Stimulated activated CD8-positive, alpha-beta memory T cell treated with anti-CD3 and anti-CD28 coated beads, Interleukin-4, amount 100 ng/mL, for 1 hour (primary cell): ENCODE measurements at places on chromosomes 2 and 18.

DNA sequence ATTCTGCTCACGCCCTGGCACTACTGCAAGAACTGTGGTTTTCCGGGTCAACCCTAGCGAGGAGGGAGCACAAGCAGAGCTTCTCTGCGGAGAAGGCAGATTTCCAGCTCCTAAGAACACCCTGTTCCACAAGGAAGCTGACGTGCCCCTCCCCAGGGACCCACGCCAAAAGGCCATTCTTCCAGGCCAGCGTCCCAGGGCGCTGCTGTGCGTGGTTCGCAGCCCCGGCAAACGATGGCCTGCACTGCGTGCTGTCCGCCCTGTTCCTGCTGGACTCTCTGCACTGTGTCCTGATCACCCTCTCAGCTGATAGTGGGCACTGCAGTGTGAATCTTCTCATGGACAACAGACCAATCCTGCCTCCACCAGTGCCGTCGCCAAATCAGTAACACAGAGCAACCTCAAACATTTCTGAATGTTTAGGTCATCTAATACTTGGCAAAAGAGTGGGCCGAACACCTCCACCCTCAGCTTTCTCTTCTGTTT lies 49.1 kb downstream of the ADI1 start:
- no peak for DNase-seq

- no peak for DNase-seq
These were observed 10.6 kb downstream of the COL5A2 start for GRCh38 chr2:189168856-189169499.

DNA sequence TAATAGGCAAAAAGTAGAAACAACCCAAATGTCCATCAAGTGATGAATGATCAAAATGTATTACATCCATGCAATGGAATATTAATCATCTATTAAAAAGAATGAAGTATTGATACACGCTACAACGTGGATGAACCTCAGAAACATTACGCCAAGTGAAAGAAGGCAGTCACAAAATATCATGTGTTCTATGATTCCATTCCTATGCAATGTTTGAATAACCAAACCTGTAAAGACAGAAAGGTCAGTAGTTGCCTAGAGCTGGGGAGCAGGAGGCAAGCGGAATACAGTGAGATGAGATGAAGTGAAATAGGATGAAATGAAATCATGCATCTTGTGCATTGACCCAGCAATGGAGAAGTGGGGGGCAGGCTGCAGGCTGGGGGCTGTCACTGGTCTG lies 17.9 kb upstream of the COL6A3 start:
- DNase-seq: no peak

GRCh38 chr2:191618786-191619185 lies 59.1 kb upstream of the NABP1 start:
- DNase-seq: no peak

GRCh38 chr18:66873899-66874298 lies 270.0 kb upstream of the CDH19 start:
- DNase-seq: no peak

- DNase-seq: no peak
These were observed 50.5 kb upstream of the TUBA3D start for GRCh38 chr2:131425231-131425941.

DNA sequence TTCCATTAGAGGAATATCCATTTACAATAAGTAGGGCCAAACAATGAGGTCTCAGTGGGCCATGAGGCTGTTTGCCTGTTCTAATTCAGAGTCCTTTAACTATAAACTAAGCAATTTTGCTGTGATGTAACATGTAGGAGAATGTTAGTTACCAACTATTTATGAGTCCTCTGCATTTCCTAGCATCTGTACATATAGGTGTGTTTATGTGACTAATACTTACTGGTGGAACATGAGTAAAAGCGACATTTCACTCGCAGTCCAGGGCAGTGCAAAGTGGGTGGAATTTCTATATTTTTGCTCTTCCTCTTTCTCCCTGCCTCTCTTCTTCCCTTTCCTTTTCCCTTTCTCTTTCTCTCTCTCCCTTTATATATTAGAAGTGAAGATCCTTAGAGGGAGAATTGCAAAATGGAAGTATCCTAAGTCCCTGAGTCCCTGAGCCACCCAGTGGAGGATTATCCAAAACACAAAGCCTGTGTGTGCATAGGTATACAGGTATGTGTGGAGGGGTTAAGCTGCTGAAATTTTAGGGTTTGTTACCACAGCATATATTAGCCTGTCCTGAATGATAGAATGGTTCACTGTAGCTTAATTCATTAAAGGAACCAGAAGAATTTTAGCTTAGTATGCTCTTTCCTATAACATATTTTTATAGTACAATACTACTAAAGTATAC lies 487.0 kb upstream of the FANCL start:
- DNase-seq: no peak

DNA sequence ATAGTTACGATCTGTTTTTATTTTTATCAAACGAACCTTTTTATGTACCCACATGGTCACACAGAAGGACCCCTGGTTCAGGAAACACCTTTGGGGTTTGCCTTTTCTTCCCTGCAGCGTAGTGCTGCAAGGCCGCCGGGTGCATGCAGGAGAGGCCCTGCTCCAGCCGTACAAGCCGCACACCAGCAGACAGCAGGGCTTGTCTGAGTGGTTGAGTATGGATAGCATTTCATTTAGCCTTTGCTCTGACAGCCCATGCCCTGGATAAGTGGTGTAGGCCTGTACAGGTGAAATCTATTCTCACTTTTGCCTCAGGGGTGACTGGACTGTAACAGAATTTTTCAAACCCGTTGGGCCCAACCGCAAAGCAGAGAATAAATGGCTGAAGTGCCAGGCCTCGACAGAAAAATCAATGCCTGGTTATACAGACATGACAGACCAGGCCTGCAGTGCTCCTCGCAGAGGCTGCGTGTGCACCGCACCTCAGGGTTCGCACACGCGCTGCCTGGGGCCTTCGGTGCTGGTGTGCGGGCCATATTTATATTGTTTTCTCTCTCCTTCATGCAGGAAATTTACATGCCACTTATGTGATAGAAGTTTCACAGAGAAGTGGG lies 279.1 kb downstream of the ZNF407 start:
- DNase-seq: no peak

- DNase-seq: no peak
These were observed 47.3 kb downstream of the RFTN2 start for GRCh38 chr2:197628043-197628500.

DNA sequence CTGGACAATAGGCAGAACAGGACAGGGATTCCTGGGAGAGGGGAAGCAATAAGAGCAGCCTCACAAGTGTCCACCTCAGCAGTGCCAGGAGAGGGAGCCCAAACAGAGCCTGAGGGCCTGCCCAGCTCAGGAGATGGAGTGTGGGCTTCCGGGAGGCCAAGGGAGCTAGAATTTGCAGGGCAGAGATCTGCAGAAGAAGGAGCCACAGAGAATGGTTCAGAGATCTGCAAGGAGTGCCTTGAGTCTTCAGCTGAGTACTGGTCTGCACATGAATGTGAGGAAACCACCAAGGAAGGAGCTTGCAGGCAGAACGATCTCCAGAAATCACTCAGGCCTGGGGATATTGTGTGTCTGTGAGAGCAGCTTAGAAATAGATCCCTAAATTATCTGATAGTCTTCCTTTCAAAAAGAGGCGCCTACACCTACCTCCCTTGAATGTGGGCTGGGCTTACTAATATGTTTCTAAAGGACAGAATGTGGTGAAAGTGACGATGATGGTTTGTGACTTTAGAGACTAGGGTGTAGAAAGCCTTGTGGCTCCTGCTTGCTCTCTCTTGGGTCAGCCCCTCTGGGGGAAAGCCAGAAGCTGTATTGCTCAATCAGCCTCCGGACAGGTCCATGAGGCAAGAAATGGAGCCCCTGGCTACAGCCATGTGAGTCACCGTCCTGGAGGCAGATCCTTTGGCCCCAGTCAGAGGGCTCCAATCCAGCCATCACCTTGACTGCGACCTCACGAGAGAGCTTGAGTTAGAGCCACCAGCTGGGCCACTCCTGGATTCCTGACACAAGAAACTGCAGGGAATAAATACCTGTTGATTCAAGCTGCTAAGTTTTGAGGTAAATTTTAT lies 7.6 kb upstream of the LPIN1 start:
- DNase-seq: no peak

DNA sequence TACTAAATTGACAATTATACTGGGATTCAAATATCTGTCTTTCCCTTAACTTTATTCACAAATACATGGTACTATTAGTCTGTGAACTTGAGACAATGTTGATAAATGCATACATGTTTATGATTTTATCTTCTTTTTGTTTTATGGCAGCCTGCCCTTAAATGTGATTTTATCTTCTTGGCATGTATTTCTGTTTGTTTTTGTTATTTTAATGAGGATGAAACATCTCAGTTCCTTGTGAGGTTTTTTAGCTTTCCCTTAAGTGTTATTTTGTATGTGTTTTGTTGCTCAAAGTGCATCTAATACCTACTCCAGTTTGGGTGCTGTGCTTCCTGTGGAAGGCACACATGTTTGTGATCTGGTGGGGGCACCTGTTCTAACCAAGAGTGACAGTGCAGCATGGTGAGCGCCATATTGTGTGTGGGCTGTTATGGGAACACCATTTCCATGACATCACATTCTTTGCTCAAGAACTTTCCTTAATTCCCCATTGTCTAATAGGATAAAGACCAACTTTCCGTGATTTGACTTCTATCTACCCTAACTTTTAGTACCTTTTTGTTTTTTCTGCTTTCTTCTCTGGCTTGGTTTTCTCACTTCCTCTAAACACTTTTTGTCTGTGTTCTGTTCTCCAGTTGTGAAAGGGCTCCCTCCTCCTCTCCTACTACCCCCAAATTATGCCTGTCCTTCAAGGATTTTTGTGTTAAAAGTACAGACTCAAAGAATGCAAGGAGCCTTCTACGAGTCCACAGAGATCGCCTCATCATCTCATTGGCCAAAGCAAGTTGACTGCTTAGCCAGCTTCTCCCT lies 162.1 kb upstream of the TTC39C start:
- no peak for DNase-seq

DNA sequence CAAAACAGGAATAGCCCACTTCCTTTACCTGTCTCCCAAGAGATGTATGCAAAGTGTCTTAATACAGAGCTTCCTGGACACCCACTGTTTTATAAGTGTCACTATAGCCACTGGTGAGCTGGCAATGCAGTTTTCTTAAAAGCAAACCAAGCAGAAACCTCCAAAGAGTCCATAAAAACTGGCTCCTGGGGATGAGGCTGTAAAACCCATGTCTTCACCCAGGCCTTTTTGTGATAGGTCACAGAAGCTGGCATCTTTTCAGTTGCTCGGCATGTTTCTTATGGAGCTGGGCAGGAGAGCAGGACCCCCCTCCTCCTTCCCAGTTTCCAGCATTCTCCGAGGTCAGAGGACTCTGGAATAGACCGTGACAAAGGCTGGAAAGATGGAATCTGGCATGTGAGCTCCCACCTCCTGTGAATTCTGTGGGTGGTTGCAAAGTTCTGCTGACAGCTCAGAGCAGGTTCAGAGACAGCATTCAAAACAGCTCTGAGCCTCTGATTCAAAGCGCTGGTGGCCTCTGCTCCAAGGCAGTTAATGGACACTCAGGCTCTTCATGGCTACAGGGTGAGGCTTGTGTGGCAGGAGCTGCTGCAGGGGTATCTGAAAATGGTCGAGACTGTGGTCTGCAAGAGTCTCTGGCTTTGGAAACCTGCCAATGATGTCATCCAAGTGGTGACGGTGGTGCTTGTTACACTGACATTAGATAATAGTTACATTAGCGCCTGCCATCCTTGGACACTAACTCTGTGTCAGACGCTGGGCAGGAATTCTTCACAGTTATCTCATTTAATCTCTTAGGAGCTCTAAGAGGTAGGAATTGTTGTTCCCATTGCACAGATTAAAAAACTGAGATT lies 283.4 kb downstream of the CLIP4 start:
- DNase-seq: no peak

- DNase-seq: no peak
These were observed 160.6 kb upstream of the RMP24 start for GRCh38 chr18:35811896-35812295.

DNA sequence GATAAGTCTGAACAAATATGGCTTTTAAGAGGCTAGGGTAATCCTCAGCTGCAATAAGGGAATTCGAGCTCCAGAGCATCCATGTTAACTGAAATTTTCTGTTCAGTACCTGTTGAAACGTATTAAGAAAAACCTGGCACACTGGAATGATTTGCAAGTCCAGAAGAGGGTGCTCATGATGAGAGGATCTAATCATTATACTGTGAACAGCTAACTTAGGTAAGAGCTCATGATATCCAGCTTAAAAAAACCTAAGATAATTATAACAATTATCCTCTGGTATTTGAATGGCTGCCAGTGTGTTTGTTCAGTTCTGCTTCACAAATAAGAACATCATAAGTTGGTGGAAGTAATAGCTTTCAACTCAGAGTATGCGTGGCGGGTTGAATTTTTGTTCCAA lies 1118.3 kb upstream of the DDX18 start:
- no peak for DNase-seq

DNA sequence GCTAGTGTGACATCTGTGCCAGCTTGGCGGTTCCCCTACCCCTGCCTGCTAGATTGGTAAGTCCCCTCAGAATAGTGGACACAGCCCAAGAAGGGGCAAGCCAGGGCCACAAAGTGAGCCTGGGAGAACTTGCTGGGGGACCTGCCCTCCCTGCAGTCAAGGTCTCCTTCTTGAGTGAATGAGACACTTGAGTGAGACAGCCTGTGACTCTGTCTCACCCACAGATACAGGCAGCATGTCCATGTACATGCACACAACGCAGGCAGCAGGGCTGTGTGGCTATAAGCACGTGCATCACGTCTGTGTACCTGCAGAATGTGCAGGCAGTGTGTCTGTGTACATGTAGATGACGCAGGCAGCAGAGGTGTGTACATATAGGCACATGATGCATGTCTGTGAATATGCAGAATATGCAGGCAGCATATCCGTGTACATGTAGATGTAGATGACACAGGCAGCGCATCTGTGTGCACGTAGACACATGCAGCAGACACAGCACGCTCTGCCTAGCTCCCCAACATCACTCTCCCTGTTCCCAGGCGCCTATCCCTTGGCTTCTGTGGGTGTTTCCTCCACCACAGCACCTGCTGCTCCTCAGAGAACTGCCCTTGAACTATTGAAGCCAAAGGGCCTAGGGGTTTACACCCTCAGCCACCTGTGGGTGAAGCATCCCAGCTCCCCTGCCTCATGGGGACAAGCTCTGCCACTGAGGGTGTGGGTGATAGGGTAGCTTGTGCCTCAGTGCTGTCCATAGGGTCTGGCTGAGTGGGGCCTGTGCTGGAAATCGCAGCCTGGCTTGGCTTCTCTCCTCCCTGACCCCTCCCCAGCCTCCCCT lies 147.2 kb upstream of the TWIST2 start:
- DNase-seq: no peak
